ENCODE measurements at places on chromosomes 4 and X. TPM values are rescaled to one million over a fixed set of nuclear protein-coding genes. Genes with fewer than 3 reads are reported as not detected.

The NHSL2 gene
- total RNA-seq, result 38.0 TPM

The CFAP97 gene
- total RNA-seq, result 44.8 TPM

The CENPVL3 gene
- not detected for total RNA-seq

The MAPK10 gene
- total RNA-seq, result 42.3 TPM

The ADH6 gene
- not detected for total RNA-seq

The GAGE12F gene
- not detected for total RNA-seq

The TGIF2LX gene
- not detected for total RNA-seq

All from sciatic nerve (tissue), 2 donors.